Gastroesophageal sphincter (tissue), 4 donors: ENCODE measurements at places on chromosomes 5 and 9.

DNA sequence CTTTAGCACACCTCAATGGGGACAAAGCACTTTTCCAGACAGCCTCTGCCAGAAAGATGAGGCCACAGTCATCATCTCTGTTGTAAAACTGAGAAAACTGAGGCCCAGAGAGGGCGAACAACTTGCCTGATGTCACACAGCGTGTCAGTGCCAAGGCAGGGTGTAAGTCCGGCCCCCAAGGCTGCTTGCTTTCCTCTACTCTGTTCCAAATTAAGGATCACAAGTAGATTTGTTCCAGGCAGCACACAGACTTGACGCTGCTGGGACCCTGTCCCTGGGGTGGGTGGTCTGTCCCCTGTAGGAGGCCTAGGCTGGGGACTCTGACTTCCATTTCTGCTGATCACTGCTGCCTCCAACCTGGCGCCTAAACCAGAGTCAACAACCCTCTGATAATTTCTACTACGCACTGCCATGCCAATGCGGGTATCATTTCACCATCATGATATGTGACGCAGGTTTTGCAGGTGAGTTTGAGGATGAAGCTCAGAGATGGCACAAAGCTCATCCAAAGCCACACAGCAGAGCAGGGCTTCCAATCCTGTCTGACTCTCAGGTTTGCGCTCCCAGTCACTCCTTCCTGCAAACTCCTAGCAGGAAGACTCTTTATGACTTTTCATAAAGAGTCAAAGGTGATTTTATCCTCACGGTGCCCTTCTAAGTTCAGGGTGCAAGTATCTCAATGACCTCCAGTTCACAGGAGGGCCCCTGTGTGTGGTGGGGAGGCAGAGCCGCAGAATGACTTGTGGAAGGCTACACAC lies 13.5 kb upstream of the RALGDS start:
- ATAC-seq = no peak

GRCh38 chr5:95223566-95224258 lies 61.2 kb downstream of the MCTP1 start:
- no peak for ATAC-seq

GRCh38 chr5:15013654-15014463 lies 142.3 kb upstream of the ANKH start:
- peak; percentile 72 for ATAC-seq

- ATAC-seq = peak; percentile 17
Measured at GRCh38 chr9:134189145-134189469, 24.7 kb upstream of the RNU6ATAC start.

DNA sequence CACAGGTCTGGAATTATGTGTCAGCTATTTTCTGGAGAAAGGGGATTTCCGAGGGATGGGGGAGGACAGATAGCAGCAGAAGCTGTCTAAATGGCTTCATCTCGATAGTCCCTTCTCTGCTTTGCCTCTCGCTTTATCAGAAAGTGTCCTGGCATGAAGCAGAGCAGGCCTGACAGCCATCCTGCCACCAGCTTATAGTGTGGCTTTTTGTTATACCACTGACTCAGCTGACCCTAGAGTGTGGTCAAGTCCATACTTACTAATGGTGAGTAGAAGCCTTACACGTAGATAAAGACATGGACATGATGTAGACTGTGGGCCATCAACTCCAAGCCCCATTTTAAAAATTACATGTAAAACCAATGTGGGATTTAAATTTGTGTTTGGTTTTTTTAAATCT lies 50.0 kb downstream of the RCL1 start:
- ATAC-seq = no peak

- ATAC-seq = no peak
Measured at GRCh38 chr9:81416476-81417298, 272.7 kb downstream of the TLE1 start.

DNA sequence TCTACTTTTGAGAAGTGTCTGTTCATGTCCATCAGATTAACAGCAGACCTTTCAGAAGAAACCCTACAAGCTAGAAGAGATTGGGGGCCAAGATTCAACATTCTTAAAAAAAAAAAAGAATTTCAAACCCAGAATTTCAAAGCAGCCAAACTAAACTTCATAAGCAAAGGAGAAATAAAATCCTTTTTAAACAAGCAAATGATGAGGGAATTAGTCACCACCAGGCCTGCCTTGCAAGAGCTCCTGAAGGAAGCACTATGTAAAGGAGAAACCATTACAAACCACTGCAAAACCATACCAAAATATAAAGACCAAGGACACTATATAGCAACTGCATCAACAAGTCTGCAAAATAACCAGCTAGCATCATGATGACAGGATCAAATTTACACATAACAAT lies 124.6 kb upstream of the PDE4D start:
- ATAC-seq = no peak

- ATAC-seq = no peak
Measured at GRCh38 chr5:4735261-4735660, 404.9 kb upstream of the ADAMTS16 start.

GRCh38 chr5:13941468-13941867 lies 3.0 kb downstream of the DNAH5 start:
- ATAC-seq = no peak

- ATAC-seq = no peak
Measured at GRCh38 chr9:32906213-32906612, 95.2 kb downstream of the APTX start.

- no peak for ATAC-seq
Measured at GRCh38 chr5:39059064-39059463, 15.1 kb downstream of the RICTOR start.

- ATAC-seq = no peak
Measured at GRCh38 chr5:22391956-22392355, 461.2 kb downstream of the CDH12 start.

GRCh38 chr5:110460837-110461236 lies 265.6 kb downstream of the TMEM232 start:
- no peak for ATAC-seq

- ATAC-seq = no peak
Measured at GRCh38 chr9:34384368-34385165, 7.9 kb upstream of the MYORG start.

DNA sequence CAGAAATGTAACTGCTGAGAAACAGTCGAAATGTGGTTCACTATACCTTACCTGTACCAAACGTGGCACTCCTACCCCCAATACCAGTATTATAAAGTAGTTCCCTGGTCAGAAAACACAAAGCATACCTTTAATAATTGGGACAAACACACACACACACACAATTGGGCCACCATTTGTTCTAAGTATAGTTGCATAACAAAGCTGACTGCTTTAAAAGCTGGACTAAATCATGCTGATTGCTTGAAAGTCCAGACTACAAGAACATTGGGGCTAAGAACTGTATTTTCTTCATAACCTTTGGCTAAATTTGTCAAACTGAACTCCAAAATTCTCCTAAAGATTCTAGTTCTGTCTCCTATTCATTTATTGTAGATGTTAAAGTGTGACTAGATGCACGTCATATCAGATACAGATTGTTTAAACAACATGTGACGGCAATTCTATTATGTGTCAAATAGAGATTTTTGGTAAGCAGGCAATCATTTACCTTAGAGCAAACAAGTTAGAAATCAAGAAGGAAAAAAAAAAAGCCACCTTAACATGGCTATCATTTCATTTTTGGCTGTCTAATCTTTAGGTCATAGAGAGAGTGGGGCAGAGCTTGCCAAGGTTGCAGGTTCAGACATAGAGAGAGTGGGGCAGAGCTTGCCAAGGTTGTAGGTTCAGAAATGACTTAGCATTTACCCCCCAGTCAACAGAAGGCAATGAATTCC lies 265.1 kb downstream of the ARL15 start:
- ATAC-seq = no peak

- no peak for ATAC-seq
Measured at GRCh38 chr5:108101821-108102220, 280.1 kb downstream of the FBXL17 start.

GRCh38 chr9:89670114-89670513 lies 65.3 kb downstream of the GADD45G start:
- no peak for ATAC-seq

GRCh38 chr5:178469975-178470759 lies 120.0 kb downstream of the COL23A1 start:
- ATAC-seq = no peak

DNA sequence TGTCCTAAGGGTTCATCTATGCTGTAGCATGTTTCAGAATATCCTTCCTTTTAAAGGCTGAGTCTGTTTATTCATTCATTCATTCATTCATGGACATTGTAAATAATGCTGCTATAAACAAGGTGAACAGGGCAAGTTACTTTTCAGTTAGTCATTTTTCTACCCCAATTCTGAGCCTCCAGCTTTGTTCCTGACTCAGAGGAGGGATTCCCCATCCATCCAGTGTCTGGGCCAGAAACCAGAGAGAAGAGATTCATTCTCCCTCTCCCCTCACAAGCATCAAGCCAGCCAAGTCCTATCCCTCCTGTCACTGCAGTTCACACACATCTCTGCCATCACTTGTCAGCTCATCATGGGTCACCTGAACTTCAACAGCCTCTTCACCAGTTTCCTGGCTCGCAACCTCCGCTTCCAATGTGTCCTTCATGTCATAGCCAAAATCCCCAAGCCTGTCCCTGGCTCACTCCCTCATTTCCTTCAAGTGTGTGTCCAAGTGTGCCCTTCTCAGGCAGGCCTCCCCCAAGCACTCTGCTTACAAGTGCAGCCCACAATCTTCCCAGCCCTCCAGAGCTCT lies 203.0 kb downstream of the TTLL11 start:
- ATAC-seq = no peak

DNA sequence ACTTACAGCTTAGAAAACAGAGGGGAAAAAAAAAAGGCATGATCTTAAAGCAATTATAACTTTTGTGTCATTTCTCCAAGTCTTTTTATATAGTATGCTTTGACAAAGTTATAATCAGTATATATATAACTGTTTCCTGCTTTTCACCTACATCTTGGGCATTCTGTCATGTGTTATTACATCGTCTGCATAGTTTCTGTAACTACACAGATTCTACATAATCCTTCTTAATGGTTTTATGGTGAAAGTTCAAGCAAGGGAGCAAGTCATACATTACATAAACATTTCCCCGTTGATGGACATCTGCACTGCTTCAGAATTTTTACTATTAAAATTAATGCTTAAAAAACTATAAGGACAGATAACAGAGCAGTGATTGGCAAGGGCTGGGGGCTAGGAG lies 12.1 kb downstream of the FEM1C start:
- ATAC-seq = no peak

- no peak for ATAC-seq
Measured at GRCh38 chr9:136137321-136138265, 18.9 kb upstream of the TMEM250 start.

- ATAC-seq = no peak
Measured at GRCh38 chr5:170573660-170574059, 69.8 kb downstream of the KCNIP1 start.

- ATAC-seq = peak; percentile 48
Measured at GRCh38 chr9:124110307-124110915, 98.8 kb downstream of the LHX2 start.

DNA sequence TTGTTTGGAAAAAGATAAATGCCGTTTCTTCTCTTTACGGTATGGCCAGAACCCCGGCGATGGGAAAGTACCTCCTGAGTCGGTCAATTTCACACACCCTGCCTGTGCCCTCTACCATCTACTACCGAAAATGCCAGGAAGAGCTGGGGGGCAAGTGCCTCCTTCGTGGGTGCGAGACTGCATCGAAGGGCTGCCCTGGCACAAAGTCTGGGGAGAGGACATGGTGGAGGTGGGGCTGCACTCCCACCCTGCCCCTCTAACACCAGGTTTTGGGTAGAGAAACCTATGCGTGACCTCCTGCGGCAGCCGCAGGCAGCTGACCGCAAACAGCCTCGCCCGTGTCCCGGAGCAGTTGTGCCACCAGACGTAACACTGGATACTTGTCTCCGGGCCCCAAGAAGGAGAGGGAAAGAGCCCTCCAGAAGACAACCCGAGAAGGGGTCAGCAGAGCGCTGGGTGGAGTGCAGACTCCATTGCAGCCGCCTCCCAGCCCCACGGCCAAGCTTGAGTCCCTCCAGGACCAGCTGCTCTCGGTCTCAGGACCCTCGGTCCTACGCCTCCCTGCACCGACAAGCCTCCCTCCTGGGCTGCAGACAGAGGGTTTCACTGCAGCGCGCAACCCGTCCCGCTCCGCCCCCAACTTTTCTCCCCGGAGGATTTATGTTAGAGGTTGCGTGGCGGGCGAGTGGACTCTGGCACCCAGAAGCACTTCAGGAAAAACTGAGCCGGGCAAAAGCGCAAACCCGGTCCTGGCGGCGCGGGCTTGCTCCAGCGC lies 823 bp upstream of the PRDM6 start:
- ATAC-seq = no peak
